ENCODE measurements at places on chromosomes 7 and 10.

- no peak for DNase-seq
Observed at GRCh38 chr10:78071857-78072179, 38.2 kb downstream of the RPS24 start.

DNA sequence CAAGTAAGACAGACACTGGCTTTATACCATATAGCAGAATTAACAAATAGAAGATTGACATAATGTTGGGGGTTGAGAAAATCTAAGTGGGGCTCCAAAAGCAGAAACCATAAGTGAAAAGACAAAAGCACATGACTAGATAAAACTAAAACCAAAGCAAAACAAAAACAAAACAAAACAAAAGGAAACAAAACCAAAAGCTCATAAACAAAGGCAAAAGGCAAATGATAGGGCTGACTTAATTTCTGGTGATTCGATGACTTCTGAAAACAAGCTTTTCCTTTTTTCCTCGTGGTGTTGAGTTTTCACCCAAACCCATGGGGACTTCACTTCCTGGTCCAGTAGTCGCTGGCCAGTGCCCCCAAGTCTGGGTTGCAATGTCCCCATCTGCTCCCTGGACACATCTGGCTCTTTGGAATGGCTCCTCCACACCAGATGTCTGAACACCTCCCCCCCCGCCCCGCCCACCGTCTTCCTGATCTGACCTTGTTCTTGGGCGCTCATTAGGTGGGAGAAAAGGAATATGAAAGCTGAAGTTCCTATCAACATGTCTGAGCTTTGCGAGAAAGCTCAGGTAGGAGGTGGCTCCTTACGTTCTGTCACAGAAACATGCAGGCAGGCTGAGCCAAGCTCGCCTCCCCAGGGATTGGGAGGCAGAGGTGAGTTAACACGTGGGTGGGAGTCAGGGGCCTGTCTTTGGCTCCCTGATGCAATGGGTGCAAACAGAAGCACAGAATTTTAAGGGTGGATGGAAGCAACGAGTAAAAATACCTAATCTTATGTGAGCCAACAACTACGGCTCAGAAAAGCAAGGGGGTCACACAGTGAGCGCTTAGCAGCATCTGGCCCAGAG, 121.0 kb downstream of the NEURL1 start:
- no peak for DNase-seq

- no peak for DNase-seq
Observed at GRCh38 chr10:84415539-84416244, 87.3 kb downstream of the CCSER2 start.

- no peak for DNase-seq
Observed at GRCh38 chr7:1555046-1555812, 776 bp downstream of the TMEM184A start.

DNA sequence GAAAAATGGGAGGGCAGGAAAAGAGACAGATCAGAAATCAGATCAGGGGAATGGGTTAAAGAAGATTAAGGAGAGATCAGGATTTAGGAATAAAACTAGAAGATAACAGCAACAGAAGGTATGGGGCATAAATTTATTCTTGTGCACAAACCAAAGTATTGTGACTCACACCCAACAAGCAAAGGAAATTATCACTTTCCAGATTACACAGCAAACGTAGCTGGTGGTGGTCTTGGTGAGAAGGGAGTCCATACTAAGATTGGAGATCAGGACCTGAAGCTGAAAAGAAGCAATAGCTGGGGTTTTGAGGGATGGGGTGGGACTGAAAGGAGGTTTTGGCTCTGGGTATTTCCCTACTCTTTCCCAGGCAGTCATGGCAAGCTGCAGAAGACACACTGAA, 3.5 kb upstream of the MYOZ1 start:
- no peak for DNase-seq

GRCh38 chr10:75971402-75972211, 540.2 kb downstream of the LRMDA start:
- DNase-seq = no peak

DNA sequence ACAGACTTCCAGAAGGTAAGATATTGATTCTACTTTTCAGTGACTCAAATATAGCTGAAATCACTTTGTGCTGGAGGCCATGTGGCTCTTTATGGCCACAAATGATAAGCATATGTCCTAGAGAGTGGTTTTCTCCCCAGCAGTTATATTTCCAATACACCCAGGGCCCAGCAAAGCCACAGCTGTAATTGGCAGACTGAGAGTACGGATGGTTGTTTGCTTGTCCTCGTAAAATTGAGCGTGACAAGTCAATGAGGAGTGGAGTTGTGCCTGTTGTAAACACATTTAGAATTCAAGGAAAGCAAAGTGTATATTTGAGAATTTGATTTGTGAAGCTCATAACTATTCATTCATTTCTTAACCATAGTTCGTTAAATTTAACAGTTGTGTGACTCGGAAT, 201.8 kb downstream of the LHFPL3 start:
- no peak for DNase-seq

GRCh38 chr7:106569500-106569929, 91.4 kb downstream of the CCDC71L start:
- no peak for DNase-seq

- DNase-seq = no peak
Observed at GRCh38 chr10:58341947-58342346, 7.1 kb downstream of the UBE2D1 start.

DNA sequence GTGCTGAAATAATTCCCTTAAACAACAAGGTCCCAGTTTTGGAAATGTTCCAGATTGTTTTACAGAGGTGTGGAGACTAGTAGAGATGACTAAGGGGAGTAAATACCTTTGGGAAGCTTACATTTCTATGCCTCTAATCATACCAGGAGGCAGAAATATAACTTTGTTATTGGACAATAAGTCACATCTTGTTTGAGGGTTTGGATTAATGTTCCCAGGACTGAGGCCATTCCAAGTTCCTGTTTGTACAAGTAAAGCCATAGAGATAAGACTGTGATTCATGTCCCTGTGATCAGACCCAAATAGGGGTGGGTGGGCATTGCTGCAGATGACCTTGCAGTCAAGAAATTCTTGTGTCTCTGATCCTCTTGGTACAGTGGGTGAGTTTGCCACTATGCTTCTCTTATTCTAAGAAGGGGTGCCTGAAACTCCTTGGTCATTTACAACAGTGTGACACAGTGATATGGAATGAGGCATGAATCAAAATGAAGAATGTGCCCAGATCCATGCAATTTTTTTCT, 508.3 kb downstream of the SORCS3 start:
- DNase-seq = no peak

DNA sequence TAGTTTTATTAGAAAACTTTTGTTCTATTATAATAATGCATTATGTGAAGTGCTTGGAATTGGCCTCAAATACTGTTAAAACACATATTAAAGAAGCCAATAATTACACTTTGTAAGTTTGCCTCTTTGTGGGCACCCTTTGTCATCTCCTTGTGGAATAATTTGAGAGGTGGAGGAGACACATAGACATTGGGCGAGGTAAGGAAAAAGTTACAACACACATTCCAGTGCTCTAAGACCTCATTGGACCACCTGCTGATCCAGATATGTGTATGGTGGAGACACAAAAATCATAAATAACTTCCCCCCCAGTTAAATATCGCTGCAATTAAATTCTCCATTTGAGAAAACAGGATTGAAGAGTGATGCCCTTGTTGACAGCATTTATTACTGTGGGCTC, 511.8 kb downstream of the GFRA1 start:
- no peak for DNase-seq

DNA sequence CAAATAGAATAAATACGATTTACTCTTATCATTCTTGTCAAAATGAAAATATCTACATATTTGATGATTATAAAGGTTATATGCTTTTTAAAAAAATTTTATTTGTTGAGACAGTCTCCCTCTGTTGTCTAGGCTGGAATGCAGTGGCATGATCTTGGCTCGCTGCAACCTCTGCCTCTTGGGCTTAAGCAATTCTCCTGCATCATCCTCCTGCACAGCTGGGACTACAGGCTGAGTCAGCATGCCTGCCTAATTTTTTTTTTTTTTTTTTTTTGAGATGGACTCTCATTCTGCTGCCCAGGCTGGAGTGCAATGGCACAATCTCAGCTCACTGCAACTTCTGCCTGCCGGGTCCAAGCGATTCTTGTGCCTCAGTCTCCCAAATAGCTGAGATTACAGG, 48.9 kb downstream of the PUS7 start:
- DNase-seq = no peak

GRCh38 chr7:21218155-21218554, 209.7 kb upstream of the SP4 start:
- no peak for DNase-seq

DNA sequence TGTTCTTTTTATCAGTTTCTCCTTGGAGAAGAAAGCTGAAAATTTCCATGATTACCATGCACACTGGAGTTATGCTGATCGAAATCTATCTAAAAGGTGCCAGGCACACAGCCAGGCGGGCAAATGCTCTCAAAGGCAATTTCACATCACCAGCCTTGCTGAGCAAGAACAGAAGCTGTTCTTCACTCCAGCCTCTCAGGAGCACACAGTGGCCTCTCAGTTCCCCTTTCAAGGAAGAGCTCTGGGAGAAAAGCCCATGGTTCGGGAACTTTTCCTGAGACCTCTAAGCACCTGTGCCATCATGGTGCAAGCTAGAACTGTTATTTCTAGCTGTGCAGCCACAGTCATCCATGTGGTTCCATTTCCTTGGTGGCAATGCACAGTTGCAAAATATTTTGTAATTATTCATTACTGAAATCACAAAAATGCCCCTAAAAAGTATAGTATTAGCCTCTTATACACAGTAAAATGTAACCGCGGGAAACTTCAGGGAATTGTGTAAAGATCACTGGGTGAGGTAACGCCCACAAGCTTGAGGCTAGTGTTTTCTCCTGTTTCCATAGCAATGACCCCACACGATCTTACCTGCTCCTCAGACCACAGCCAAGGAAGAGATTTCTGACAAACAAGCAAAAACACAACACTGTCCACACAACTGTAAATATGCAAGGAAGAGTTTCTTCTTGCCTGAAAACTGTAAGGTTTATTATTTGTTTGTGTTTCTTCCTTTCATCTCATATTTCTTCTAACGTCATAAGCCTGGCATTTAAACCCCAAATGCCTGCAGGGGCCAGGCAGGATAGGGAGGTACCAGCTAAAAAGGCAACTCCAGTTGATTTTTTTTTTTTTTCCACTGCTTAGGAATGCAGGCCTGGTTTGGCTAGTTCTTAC, 121.2 kb downstream of the FAM107B start:
- DNase-seq = no peak

- peak; percentile 72 for DNase-seq
Observed at GRCh38 chr7:104979167-104979841, 34.7 kb upstream of the KMT2E start.

DNA sequence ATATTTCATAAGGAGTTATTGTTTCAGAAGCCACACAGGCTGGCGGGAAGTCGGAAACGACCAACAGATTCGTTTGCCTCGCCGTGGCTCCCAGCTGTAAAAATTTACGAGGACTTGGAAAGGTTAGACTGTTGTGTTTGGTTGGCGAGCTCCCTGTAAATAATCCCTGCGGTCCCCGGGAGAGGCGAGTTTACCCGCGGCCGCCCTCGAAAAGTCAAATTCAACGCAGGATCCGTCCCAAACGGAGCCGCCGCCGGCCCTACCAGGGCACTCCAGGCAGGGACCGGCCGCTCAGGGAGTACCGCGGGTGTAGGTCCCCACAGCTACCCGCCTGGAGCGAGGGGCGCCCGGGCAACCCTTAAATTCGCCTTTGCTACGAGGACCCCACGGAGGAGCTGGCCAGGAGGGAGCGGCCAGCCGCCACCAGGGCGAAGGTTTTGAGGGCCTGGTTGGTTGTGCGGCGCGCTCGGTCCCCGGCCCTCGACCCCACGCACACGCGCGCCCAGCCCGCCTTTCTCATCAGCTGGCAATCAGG, 726 bp upstream of the HOXA9 start:
- DNase-seq = no peak

- no peak for DNase-seq
Observed at GRCh38 chr7:28811008-28811407, 147.1 kb downstream of the TRIL start.

DNA sequence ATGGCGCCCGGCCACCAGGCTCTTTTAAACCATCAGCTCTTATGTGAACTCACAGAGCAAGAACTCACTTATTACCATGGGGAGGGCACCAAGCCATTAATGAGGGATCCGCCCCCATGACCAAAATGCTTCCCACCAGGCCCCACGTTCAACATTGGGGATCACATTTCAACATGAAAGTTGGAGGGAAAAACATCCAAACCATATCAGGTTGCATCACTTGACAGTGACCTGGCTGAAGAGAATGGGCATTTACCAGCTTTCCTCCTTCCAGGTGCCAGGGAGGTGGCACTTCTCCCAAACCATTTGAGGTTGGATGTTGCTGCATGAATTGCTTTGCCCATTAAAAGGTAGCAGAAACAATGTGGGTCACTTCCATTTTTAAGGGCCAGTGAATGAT, 115.6 kb upstream of the TNS3 start:
- no peak for DNase-seq

DNA sequence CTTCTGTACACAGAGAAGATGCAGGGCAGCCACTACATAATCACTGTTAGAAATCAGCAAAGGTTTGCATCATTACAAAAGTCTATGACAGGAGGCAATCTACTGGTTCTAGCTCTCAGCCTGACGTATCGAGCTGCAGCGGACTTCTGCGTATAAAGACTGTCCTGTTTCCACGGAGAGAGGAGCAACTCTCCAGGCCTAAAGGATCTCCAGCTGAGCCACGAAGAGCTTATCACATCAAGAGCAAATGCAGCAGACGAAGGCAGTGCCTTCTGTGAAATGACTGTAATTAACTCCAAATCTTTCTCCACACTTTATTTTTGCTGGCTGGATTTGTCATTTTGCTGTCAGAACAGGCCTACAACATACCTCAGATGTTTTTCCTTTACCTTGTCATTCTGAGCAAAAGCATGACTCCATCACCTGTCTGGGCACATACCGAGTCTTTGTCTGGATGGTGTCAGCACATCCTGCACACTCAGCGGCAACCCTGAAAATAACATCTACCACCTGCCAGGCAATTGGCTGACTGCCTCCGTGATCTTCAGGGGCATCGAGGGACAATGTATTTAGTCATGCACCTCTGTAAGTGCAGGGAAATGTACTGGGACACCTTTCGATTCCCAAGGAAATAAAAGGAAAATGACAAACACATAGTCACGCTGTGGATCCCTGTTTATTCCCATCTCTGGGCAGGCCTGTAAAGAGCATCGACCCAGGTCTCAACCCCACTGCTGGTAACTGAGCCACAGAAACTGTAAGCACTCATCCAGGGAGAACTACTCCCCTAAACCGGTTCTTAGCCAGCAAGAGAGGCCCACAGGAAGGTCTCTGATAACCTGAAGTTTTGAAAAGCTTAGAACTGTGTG, 26.3 kb upstream of the SH3PXD2A start:
- DNase-seq = no peak

DNA sequence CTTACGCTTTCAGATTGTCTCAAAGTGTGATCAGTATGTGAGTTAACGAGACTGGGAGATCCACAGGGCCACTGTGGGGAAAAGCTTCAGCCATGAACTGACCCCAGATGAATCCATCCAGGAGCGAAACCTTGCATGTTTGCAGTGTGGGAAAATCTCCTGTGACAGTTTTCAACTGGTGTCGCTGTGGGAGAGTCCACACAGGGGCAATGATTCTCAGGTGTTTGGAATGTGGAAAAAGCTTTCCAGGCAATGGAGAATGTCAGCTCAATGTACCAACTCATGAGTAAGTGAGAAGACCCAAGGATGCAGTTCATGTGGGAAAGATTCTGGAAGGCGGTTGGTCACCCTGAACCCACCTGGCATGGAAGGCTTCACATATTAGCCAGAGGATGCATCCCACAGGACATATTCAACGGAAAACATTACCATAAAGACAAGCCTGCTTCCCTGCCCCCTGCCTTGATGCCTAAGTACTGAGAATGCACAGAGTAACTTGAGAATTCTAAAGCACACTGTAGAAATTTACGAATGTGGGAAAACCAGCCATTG, 204.1 kb upstream of the BMPER start:
- DNase-seq = no peak

Measured in NCI-H446 (cell line).